ENCODE measurements at places on chromosomes 4 and X. TPM values are rescaled to one million over a fixed set of nuclear protein-coding genes. Genes with fewer than 3 reads are reported as not detected.
A peak's percentile ranks its signal among the peaks of the same experiment; 100 is the strongest.

The CCDC158 gene
- total RNA-seq, result not detected

The SLC10A3 gene
- 30.1 TPM for total RNA-seq

GRCh38 chrX:16114611-16115010 lies 8.8 kb upstream of the GRPR start:
- DNase-seq, result no peak
- H3K4me3 ChIP-seq, result no peak overlapping the region
- H3K4me1 ChIP-seq, result peaks cover 26% of the 10 kb centered on the region
- H3K27me3 ChIP-seq, result no peaks in the 10 kb centered on the region
- H3K27ac ChIP-seq, result no peak overlapping the region

DNA sequence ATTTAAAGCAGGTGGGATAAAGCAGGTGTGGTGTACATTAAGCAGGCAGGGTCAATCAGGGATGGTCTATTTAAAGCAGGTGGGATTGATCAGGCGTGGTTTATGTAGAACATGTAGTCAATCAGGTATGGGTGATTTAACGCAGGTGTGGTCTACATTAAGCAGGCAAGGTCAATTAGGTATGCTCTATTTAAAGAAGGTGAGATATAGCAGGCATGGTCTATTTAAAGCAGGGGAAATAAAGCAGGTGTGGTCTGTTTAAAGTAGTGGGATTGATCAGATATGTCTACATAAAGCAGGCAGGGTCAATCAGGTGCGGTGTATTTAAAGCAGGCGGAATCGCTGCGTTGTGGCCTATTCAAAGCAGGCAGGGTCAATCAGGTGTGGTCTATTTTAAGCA lies 88.6 kb upstream of the MXRA5 start:
- peaks cover 5% of the 10 kb centered on the region for H3K36me3 ChIP-seq
- no peak overlapping the region for H3K4me3 ChIP-seq
- DNase-seq, result no peak
- peaks cover 3% of the 10 kb centered on the region for H3K4me1 ChIP-seq
- no peaks in the 10 kb centered on the region for H3K27me3 ChIP-seq

- H3K4me3 ChIP-seq, result no peak overlapping the region
- H3K27ac ChIP-seq, result peak overlapping the region; percentile 41
- H3K4me1 ChIP-seq, result peaks cover 35% of the 10 kb centered on the region
Observed at GRCh38 chr4:140697709-140698560, 58.2 kb downstream of the TBC1D9 start.

DNA sequence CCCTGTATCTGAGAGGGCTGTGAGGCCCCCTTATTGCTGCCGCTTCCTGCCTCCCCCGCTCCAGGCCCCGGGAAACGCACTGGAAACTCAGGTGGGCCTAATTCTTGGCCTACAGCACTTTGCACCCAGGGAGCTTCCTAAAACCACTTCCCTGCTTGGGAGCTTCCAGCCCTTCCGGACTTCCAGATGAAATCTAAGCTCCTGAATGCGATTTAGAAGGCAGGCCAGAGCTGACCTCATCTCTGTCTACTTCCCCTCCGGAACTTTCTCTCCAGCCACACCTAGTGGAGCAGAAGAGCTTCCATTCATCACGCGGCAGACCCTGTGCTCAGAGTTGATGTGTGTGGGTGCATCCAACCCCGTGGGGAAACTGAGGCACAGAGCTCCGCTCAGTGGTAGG lies 84.2 kb downstream of the SORCS2 start:
- H3K4me3 ChIP-seq, result no peak overlapping the region
- peaks cover 35% of the 10 kb centered on the region for H3K4me1 ChIP-seq
- no peak for DNase-seq
- no peaks in the 10 kb centered on the region for H3K36me3 ChIP-seq

DNA sequence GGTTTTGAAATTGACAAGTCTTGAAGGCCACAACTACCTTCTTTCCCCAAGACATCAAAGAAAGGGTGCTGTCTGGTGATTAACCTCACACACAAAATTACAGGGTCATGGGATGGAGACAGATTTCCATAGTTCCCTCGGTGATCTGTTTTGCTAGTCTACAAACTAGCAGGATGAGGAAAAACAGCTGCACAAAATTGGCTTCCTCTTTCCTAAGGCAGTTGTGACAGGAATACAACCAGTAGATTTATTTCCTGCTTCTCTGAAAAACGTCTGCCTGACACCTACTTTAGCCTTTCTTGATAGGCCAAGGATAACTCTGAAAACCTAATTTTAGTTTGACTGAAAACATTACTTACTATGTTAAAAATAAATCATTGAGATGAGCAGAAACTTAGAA lies 39.6 kb downstream of the DKK2 start:
- H3K36me3 ChIP-seq, result no peaks in the 10 kb centered on the region
- no peak overlapping the region for H3K27ac ChIP-seq
- no peak for DNase-seq
